ENCODE measurements at places on chromosomes 12 and 14. TPM values are rescaled to one million over a fixed set of nuclear protein-coding genes. Genes with fewer than 3 reads are reported as not detected.

GRCh38 chr14:89544636-89545301 lies 127.7 kb upstream of the FOXN3 start:
- no peak for DNase-seq
- H3K27ac ChIP-seq = no peak overlapping the region
- no peak overlapping the region for H3K4me3 ChIP-seq
- H3K36me3 ChIP-seq = no peaks in the 10 kb centered on the region
- no peaks in the 10 kb centered on the region for H3K4me1 ChIP-seq

Gene MIP
- total RNA-seq = not detected

- H3K4me3 ChIP-seq = no peak overlapping the region
- no peak overlapping the region for H3K27ac ChIP-seq
- H3K27me3 ChIP-seq = no peaks in the 10 kb centered on the region
- H3K4me1 ChIP-seq = no peaks in the 10 kb centered on the region
These were observed 762.9 kb downstream of the C12orf50 start for GRCh38 chr12:87266305-87266704.

- no peak for DNase-seq
- H3K27me3 ChIP-seq = no peaks in the 10 kb centered on the region
- no peak overlapping the region for H3K27ac ChIP-seq
- H3K36me3 ChIP-seq = no peaks in the 10 kb centered on the region
- H3K4me3 ChIP-seq = no peak overlapping the region
These were observed 73.2 kb downstream of the RIMBP2 start for GRCh38 chr12:130642856-130643255.

DNA sequence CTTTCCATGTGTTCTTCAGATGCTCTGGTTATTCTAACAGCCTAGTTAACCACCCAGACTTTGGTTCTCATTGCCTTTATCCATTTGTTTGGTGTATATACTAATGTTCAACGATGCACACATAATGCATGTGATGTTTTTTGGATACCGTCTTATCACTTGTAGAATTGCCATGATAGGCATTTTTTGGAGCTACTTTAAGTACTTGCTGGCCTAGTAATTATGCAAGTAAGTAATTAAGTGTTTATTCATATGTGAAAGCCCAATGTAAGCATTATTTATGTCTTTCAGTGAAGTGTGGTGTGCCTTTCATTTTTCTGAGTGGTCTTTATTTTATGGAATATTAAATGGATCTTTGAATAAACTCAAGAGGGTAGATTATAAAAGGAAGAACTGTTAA lies 14.2 kb downstream of the RAP1B start:
- peaks cover 9% of the 10 kb centered on the region for H3K36me3 ChIP-seq
- H3K4me3 ChIP-seq = no peak overlapping the region
- no peak for DNase-seq
- peaks cover 36% of the 10 kb centered on the region for H3K4me1 ChIP-seq
- H3K27me3 ChIP-seq = no peaks in the 10 kb centered on the region

DNA sequence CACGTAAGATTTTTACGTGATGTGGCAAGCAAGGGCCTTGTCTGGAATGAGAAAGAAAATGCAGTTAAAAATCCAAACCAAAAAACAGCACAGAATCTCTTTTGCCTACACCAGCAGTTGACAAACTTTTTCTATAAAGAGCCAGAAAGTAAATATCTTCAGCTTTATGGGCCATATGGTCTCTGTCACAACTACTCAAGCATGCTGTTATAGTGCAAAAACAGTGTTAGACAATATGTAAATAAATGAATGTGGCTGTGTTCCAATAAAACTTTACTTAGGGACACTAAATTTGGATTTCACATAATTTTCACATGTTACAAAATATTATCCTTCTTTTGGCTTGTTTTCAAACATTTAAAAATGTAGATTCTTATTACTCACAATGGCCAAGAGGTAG lies 6.2 kb upstream of the ELK3 start:
- no peak overlapping the region for H3K4me3 ChIP-seq
- H3K4me1 ChIP-seq = peaks cover 14% of the 10 kb centered on the region
- DNase-seq = no peak
- H3K36me3 ChIP-seq = no peaks in the 10 kb centered on the region
- H3K27ac ChIP-seq = no peak overlapping the region
- peaks cover 5% of the 10 kb centered on the region for H3K27me3 ChIP-seq

DNA sequence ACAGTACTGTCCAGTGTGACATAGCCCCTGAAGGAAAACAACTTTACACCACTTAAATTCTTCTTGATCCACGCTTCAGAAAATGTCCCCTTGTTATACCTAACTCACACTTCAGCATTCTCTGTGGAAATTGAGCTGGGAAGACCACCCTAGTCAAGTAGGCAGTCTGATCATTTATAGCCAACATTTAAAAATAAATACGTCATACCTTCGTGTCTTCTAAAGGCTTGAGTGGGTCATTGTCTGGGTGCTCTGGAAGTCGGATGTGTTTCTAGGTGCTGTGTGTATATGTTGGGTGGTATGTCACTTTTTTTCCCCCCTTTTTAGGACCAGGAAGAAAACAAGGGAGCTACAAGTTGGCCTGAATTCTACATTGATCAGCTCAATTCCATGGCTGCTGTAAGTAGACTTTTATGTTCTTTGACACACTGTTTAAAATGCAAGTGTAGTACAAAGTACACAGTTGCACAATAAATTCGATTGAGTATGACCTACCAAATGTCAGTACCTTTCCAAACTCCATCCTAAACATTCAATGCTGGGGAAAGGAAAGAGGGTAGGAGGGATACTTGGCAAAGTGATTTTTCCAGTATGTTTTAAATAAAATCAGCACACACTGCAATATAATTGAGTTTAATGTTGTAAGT lies 126.6 kb downstream of the DAAM1 start:
- peaks cover 3% of the 10 kb centered on the region for H3K4me1 ChIP-seq
- no peaks in the 10 kb centered on the region for H3K27me3 ChIP-seq
- DNase-seq = no peak
- H3K27ac ChIP-seq = no peak overlapping the region
- H3K36me3 ChIP-seq = no peaks in the 10 kb centered on the region
- no peak overlapping the region for H3K4me3 ChIP-seq

Gene EIF2S1
- 183 TPM for total RNA-seq

DNA sequence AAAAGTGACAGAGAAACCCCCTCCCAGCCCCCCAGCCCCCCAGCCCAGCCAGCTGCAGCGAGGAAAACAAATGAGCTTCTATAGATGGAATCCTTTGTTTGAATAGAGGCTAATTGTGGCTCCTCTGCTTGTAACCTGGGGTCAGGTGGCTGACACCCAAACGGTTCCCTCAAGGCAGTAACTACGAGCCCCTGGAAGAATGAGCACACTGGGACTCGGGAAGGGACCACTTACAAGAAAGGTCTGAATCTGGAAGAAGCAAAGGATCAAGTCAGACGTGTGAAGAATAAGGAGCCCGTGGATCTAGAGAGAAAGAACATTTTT lies 108.7 kb upstream of the FUT8 start:
- peak overlapping the region; percentile 54 for H3K4me3 ChIP-seq
- peak overlapping the region; percentile 96 for H3K27ac ChIP-seq
- H3K36me3 ChIP-seq = no peaks in the 10 kb centered on the region
- no peaks in the 10 kb centered on the region for H3K27me3 ChIP-seq
- no peak for DNase-seq

DNA sequence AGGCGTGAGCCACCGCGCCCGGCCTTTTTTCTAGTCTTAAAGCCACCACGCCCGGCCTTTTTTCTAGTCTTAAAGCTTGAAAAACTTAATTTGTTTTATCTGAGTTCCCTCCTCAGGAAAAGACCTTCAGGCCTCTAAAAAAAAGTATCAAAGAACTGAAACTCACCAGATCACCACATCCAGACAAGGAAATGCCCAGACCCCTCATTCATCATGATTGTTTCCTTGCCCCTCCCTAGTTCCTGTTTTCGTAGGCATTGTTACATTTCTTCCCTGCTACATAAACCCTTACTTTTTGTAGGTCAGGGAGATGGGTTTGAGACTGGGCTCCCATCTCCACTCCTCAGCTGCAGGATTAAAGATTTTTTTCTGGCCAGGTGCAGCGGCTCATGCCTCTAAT lies 21.1 kb upstream of the VWF start:
- H3K36me3 ChIP-seq = no peaks in the 10 kb centered on the region
- no peak overlapping the region for H3K27ac ChIP-seq
- no peak overlapping the region for H3K4me3 ChIP-seq
- H3K4me1 ChIP-seq = no peaks in the 10 kb centered on the region
- no peaks in the 10 kb centered on the region for H3K27me3 ChIP-seq

GRCh38 chr12:67452119-67452805 lies 183.1 kb downstream of the CAND1 start:
- no peaks in the 10 kb centered on the region for H3K36me3 ChIP-seq
- peak; percentile 96 for DNase-seq
- H3K4me1 ChIP-seq = peaks cover 53% of the 10 kb centered on the region
- peak overlapping the region; percentile 25 for H3K27ac ChIP-seq
- H3K4me3 ChIP-seq = no peak overlapping the region

Gene OASL
- total RNA-seq = 2.6 TPM

DNA sequence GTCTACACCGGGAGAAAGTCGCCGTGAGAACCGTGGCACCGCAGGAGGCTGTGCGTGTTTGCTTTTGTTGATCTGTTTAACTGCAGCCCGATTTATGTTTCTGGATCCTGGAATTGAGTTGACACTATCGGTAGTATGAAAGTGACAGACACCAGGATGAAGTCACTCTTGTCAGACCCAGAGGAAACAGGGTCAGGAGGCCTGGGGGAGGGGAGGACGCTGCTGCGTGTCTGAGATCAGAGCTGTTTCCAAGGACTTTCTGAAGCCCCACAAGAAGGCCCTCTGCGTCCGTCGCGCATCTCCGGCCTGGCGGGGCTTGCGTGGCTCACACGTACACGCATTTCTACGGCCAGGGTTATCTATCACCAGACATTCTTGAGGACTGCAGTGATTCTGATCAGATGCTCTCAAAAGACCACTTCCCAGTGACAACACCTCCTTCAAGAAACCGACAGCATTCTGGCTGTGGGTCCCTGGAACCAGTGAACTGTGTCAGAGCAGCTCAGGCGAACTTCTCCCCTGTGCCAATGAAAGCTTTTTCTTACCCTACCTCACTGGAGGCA lies 263.4 kb downstream of the ADGRD1 start:
- H3K4me1 ChIP-seq = peaks cover 23% of the 10 kb centered on the region
- no peak overlapping the region for H3K27ac ChIP-seq
- DNase-seq = no peak

- no peak for DNase-seq
- H3K27ac ChIP-seq = no peak overlapping the region
- H3K4me3 ChIP-seq = no peak overlapping the region
- H3K36me3 ChIP-seq = no peaks in the 10 kb centered on the region
- H3K27me3 ChIP-seq = peaks cover 17% of the 10 kb centered on the region
These were observed 24.0 kb downstream of the BHLHE41 start for GRCh38 chr12:26100666-26101349.

DNA sequence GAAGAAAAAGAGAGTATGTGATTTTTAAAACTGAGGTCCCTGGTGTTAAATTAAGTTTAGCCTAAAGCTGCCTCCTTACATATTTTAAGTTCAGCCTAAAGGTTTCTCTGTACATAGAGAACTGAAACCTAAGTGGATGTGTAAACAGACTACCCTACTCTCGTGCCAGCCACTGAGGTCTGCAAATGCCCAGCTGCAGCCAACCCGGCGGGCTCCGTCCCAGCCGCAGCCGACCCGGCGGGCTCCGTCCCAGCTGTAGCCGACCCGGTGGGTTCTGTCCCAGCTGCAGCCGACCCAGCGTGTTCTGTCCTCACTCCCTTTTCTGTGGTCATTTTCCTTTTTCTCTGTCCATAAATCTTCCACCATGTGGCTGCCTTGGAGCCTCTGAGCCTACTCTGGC lies 97.2 kb upstream of the SFSWAP start:
- no peak for DNase-seq
- no peak overlapping the region for H3K4me3 ChIP-seq
- no peaks in the 10 kb centered on the region for H3K36me3 ChIP-seq
- H3K27ac ChIP-seq = no peak overlapping the region
- H3K4me1 ChIP-seq = peaks cover 3% of the 10 kb centered on the region

GRCh38 chr14:26719514-26719913 lies 121.7 kb upstream of the NOVA1 start:
- DNase-seq = no peak
- no peak overlapping the region for H3K4me3 ChIP-seq
- no peaks in the 10 kb centered on the region for H3K4me1 ChIP-seq
- H3K27ac ChIP-seq = no peak overlapping the region
- no peaks in the 10 kb centered on the region for H3K36me3 ChIP-seq

DNA sequence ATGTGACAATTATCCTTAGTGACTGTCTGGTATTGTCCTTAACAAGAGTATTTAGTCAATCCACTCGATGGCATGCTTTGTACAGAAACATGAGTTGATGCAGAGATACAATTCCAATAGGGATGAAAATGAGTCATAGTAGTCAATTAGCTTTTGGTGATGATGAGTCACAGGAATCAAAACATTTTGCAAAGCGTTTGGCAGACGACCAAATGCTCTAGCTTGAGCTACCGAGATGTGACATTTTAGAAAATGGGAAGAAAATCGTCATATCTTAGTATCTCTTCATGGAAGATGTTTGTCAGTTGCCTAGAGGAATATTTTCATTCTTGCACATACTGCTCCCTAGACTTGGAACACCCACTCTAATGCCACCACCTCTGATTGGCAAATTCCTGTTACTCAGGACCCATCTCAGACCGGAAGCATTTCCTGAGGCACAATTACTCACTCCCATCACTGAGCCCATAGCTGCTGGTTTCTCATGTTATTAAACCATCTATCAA lies 95.0 kb downstream of the LMNTD1 start:
- no peaks in the 10 kb centered on the region for H3K4me1 ChIP-seq
- H3K27me3 ChIP-seq = no peaks in the 10 kb centered on the region
- H3K4me3 ChIP-seq = no peak overlapping the region
- no peaks in the 10 kb centered on the region for H3K36me3 ChIP-seq
- no peak for DNase-seq

Gene CEBPE
- total RNA-seq = 0.21 TPM

Gene TOMM20L
- not detected for total RNA-seq
